ENCODE measurements at places on chromosomes 11 and 22. TPM values are rescaled to one million over a fixed set of nuclear protein-coding genes. Genes with fewer than 3 reads are reported as not detected.
A peak's percentile ranks its signal among the peaks of the same experiment; 100 is the strongest.

- H3K27ac ChIP-seq = no peak overlapping the region
- no peaks in the 10 kb centered on the region for H3K36me3 ChIP-seq
- no peaks in the 10 kb centered on the region for H3K27me3 ChIP-seq
- peaks cover 1% of the 10 kb centered on the region for H3K4me1 ChIP-seq
Measured at GRCh38 chr22:39265143-39265886, 20.5 kb upstream of the PDGFB start.

CLCF1 gene
- 6.9 TPM for total RNA-seq

GSTT2B gene
- 17.0 TPM for total RNA-seq

- no peak overlapping the region for H3K4me3 ChIP-seq
- DNase-seq = no peak
- H3K4me1 ChIP-seq = peaks cover 24% of the 10 kb centered on the region
- no peaks in the 10 kb centered on the region for H3K27me3 ChIP-seq
Measured at GRCh38 chr22:27240298-27241075, 561.1 kb downstream of the MN1 start.

GAL gene
- not detected for total RNA-seq

DNA sequence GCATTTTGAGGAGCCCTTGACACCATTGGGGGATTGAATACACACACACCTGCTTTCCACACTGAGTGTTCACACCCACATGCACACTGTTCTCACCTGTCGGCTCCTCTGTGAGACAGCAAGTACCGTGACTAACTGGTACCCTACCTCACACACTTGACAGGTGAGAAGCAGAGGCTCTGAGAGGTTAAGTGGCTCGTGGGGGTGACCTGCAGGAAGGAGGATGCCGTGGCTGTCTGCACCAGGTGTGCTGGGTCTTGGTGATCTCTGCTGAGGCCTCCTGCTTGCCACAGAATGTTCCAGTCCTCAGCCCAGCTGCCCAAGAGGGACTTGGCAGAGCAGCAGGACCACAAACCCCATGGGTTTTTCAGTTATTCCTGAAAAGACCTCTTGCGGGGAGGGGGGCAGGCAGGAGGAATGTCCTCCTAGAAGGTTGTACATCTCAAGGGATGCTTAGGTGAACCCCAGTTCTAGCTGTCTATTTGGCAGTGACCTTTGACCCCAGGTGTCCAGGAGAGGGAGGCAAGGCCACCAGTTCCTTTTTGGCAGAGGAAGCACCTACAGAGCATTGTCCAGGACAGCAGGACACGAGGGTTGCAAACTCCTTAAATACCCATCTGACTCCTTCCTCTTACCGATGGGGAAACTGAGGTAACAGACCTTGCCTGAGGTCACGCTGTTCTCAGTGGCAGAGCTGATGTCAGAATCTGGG lies 66.0 kb downstream of the SHISAL1 start:
- H3K36me3 ChIP-seq = no peaks in the 10 kb centered on the region
- no peak overlapping the region for H3K27ac ChIP-seq
- no peaks in the 10 kb centered on the region for H3K4me1 ChIP-seq
- DNase-seq = peak; percentile 15
- no peaks in the 10 kb centered on the region for H3K27me3 ChIP-seq
- no peak overlapping the region for H3K4me3 ChIP-seq

- H3K27ac ChIP-seq = no peak overlapping the region
- H3K4me3 ChIP-seq = no peak overlapping the region
- no peaks in the 10 kb centered on the region for H3K27me3 ChIP-seq
- DNase-seq = no peak
- no peaks in the 10 kb centered on the region for H3K36me3 ChIP-seq
Measured at GRCh38 chr22:32555581-32555980, 81.0 kb downstream of the FBXO7 start.

- H3K36me3 ChIP-seq = no peaks in the 10 kb centered on the region
- H3K27me3 ChIP-seq = no peaks in the 10 kb centered on the region
- peaks cover 14% of the 10 kb centered on the region for H3K4me1 ChIP-seq
- H3K4me3 ChIP-seq = no peak overlapping the region
- H3K27ac ChIP-seq = no peak overlapping the region
- no peak for DNase-seq
Measured at GRCh38 chr11:121253951-121254350, 38.6 kb upstream of the SC5D start.

DNA sequence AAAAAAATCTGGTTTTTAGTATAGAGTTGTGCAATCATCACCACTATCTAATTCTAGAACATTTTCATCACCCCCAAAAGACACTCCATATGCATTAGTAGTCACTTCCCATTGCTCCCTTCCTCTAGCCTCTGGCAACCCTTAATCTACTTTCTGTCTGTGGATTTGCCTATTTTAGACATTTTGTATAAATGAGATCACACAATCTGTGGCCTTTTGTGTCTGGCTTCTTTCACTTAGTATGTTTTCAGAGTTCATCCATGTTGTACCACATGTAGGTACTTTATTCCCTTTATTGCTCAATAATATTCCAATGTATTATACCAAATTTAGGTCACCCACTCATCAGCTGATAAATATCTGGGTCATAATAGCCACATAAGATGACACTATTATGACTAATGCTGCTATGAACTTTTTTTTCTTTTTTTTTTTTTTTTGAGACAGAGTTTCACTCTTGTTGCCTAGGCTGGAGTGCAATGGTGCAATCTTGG lies 67.5 kb upstream of the SCUBE2 start:
- no peak overlapping the region for H3K4me3 ChIP-seq
- DNase-seq = no peak
- H3K36me3 ChIP-seq = peaks cover 4% of the 10 kb centered on the region
- H3K27me3 ChIP-seq = no peaks in the 10 kb centered on the region
- H3K27ac ChIP-seq = no peak overlapping the region

Measured in SJSA1 (cell line).